ENCODE measurements at places on chromosomes 7 and 10.

DNA sequence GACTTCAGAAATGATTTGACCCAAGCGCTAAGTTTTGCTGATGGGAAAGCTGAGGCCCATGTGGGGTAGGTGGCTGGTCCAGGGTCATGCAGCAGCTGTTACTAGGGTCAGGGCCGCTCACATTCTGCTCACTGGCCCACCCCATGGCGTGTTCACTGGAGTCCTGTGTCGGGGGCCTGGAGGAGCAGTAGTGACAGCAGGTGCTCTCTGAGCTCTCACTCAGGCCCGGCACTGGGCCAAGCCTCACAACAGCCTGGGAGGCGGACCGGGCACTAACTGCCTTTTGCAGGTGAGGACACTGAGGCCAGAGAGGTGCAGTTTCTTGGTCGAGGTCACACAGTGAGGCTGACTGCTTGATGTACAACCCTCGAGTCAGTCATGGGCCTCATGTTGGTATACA is 82.7 kb downstream of the GLRX3 start:
- no peaks in the 10 kb centered on the region for H3K36me3 ChIP-seq
- no peaks in the 10 kb centered on the region for H3K27me3 ChIP-seq
- DNase-seq, result peak; percentile 20
- no peaks in the 10 kb centered on the region for H3K4me1 ChIP-seq

DNA sequence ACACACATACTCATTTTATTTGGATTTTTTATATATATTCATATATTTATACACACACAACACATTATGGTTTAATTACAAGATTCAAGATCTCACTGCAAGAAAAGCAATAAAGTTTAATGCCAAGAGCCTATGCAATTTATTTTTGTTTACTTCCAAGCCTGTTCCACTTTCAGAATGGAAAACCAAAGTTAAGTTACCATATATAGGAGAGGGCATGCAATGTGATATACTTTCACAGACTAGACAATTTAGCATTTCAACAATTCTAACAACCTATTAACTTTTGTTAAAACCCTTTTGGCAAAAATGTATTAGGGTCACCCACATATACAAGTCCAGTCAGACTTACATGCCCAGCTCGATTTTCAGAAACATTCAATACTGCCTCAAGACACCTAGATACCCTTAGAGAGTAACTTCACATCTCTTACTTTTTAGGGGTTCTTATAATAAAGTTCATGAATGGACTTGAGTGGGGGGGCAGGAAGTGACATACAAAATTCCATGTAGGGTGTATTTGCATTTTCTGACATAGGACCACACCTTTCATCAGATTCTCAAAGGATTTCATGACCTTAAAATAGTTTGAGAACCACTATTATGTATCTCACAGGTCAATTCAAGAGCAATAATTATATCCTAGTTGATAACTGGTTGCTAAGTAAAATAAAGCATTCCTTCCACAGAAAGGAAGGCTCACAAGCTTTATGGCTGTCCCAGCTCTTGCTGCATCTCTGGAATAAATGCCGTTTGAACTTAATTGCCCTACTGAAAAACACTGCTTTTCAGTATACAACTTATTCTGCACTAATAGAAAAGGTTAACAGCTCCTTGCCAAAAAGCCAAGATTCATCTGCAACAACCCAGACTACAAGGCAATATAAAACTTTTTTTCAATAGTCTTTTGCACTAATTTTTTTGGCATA is 2.5 kb downstream of the P4HA1 start:
- H3K4me1 ChIP-seq, result no peaks in the 10 kb centered on the region
- no peaks in the 10 kb centered on the region for H3K27me3 ChIP-seq
- no peak overlapping the region for H3K27ac ChIP-seq

DNA sequence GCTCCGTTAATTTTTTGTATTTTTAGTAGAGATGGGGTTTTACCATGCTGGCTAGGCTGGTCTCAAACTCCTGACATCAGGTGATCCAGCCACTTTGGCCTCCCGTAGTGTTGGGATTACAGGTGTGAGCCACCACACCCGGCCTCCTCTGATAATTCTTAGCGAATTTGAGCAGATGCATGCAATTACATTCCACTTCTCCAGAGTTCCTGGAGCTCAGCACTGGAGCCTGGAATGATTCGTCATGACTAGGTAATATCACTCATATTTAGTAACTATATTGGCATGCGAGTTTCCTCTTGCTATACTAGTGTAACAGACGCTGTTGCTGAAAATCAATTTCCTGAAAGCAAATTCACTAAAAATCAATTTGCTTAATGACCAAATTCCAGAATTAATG is 86.8 kb downstream of the MKX start:
- H3K4me3 ChIP-seq, result no peak overlapping the region
- no peak for DNase-seq
- H3K27me3 ChIP-seq, result no peaks in the 10 kb centered on the region
- H3K27ac ChIP-seq, result no peak overlapping the region

- H3K36me3 ChIP-seq, result peaks cover 14% of the 10 kb centered on the region
- DNase-seq, result no peak
- no peaks in the 10 kb centered on the region for H3K27me3 ChIP-seq
- no peaks in the 10 kb centered on the region for H3K4me1 ChIP-seq
- H3K4me3 ChIP-seq, result no peak overlapping the region
- H3K27ac ChIP-seq, result no peak overlapping the region
Observed at GRCh38 chr7:117731455-117731854, 141.8 kb downstream of the CTTNBP2 start.

DNA sequence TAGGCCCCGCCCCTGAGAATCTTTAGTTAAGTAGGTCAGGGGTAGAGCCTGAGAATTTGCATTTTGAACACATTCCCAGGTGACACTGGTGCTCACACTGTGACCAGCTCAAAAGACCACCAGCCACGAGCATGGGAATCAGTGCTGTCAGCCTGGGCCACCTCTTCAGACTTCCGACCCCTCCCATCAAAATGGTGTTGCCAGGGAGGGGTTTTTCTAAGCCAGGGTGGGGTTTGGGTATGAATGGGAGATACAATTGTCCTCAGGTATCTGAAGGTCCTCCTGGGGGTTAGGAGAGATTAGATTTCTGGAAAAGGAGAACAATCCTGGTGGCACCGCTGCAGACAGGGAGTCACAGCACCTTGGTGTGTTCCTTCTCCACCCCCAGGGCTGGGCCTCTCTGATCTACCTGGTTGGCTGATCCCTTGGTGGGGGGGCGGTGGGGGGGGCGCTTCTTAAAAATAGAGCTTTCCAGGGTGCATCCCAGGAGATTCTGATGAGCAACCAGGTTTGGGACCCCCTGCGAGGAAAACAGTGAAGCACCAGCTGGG is 111.5 kb upstream of the ANLN start:
- H3K27ac ChIP-seq, result no peak overlapping the region
- H3K27me3 ChIP-seq, result no peaks in the 10 kb centered on the region
- DNase-seq, result no peak
- peaks cover 31% of the 10 kb centered on the region for H3K4me1 ChIP-seq
- H3K4me3 ChIP-seq, result no peak overlapping the region
- no peaks in the 10 kb centered on the region for H3K36me3 ChIP-seq

DNA sequence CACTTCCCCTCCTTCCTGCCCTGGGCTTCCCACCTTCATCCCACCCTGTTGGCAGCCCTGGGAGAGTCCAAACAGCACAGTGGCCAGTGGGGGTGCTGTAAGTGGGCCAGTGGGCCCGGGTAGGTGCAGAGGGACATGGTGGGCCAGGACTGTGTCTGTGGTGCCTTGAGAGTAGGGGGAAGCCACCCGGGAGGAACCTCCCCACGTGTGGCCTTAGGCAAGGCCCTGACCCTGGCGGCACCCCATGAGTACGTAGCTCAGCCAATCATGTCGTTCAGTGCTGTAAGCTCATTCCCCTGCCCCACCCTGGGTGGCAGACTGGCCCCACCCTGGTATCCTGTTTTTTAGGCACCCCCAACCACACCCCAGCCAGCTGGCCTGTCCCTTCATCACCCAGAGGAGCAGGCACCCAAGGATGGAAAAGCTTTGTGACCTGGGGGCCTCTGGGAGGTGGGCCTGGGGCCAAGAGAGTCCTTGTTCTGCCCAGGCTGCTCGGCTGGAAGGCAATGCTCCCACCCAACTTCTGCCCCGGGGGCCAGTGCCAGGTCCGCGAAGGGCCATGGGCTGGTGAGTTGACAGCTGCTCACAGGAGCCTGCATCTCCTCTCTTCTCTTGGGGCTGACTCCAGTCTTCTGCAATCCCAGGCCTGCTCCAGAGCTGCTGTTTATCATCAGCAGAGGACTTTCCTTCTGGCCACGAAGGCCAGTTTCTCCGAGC is 41.6 kb downstream of the TSPAN15 start:
- no peaks in the 10 kb centered on the region for H3K27me3 ChIP-seq
- H3K4me1 ChIP-seq, result no peaks in the 10 kb centered on the region
- H3K36me3 ChIP-seq, result peaks cover 12% of the 10 kb centered on the region
- H3K27ac ChIP-seq, result no peak overlapping the region

GRCh38 chr7:40570223-40570622 is 435.4 kb downstream of the SUGCT start:
- no peak overlapping the region for H3K4me3 ChIP-seq
- H3K27me3 ChIP-seq, result no peaks in the 10 kb centered on the region
- DNase-seq, result peak; percentile 38
- no peaks in the 10 kb centered on the region for H3K36me3 ChIP-seq
- no peak overlapping the region for H3K27ac ChIP-seq
- H3K4me1 ChIP-seq, result peaks cover 7% of the 10 kb centered on the region

DNA sequence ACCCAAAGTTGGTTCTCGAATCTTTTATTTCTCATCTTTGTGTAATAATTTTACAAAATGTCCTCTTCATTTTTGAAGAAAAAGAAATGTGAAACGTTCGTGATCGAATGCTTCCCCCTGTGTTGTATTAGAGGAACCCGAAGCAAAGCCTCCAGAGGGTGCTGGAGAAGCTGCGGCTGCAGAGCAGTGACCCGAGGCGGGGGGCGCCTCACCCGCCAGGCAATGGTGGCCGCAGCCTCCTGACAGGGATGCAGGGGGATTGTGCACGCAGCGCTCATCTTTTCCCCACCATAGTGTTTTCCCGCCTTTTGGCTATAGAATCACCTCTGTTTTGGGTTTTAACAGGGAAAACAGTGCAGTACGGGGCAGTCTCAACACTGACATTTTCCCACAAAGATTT is 307.5 kb upstream of the ANKRD30A start:
- no peaks in the 10 kb centered on the region for H3K27me3 ChIP-seq
- no peaks in the 10 kb centered on the region for H3K4me1 ChIP-seq
- no peak overlapping the region for H3K4me3 ChIP-seq
- DNase-seq, result peak; percentile 45

GRCh38 chr7:93837245-93837644 is 53.3 kb downstream of the TFPI2 start:
- H3K27me3 ChIP-seq, result no peaks in the 10 kb centered on the region
- no peaks in the 10 kb centered on the region for H3K36me3 ChIP-seq
- H3K4me3 ChIP-seq, result no peak overlapping the region
- no peaks in the 10 kb centered on the region for H3K4me1 ChIP-seq
- no peak for DNase-seq
- H3K27ac ChIP-seq, result no peak overlapping the region

DNA sequence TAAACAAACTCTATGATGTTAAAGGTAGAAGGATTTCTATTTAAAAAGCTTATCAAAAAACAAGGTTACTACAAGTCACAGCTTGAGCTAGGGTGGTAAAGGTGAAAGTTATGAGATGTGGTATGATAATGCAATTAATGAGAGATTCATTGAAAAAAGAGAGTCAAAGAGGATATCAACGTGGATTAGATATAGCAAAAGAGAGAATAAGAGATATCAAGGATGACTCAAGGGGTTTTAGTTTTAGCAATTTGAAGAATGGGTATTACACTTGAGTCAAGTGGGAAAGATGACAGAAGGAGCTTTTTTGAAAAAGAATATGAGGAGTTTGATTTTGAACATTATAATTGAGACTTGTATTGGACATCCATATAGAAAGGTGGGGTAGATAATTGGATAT is 59.8 kb downstream of the NUTM2E start:
- no peaks in the 10 kb centered on the region for H3K36me3 ChIP-seq
- H3K27me3 ChIP-seq, result no peaks in the 10 kb centered on the region
- DNase-seq, result no peak
- H3K4me3 ChIP-seq, result no peak overlapping the region
- H3K4me1 ChIP-seq, result no peaks in the 10 kb centered on the region

DNA sequence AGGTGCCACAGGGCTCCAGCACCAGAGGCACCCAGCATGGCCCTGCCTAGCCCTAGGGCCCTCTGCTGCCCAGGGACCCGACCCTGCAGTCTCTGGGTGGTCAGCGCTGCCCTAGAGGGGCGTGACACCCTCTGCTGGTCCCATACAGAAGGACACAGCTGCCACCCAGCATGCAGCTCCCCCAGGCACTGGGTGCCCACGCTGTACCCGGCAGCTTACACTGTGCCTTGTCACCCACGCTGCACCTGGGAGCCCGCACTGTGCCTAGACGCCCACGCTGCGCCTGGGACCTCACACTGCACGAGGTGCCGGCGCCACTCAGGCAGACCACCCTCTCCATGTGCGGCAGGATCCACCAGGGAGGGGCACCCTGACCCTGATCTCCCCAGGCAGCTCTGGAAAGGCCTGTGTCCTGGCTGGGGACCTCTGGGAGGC is 55.2 kb downstream of the PWWP2B start:
- H3K4me1 ChIP-seq, result 0 out of 2 replicates have a peak, but pooled peaks cover 4% of the 10 kb centered on the region
- DNase-seq, result no peak
- H3K36me3 ChIP-seq, result no peaks in the 10 kb centered on the region

- DNase-seq, result peak; percentile 73
- no peak overlapping the region for H3K27ac ChIP-seq
- no peaks in the 10 kb centered on the region for H3K27me3 ChIP-seq
- no peaks in the 10 kb centered on the region for H3K4me1 ChIP-seq
Observed at GRCh38 chr10:19817231-19817933, 1.1 kb downstream of the PLXDC2 start.

DNA sequence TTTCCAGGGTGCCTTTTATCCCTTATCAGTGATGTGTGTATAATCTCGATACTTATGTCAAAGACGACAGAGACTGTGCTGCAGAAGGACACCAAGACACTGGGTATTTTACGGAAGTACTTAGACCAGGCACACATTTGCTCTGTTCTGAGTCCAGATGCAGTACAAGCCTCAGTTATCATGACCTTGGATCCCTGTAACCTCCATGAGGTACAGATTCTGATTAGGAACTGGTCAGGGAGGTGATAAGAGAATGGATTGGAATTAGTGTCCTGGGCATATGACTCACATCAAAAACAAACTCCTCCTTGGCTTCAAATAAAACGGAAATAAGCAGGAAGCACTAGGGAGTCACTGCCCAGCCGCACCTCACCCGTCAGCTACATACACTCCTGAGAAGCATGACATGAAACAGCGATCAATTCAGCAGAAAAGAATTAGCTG is 146.5 kb downstream of the SFMBT2 start:
- no peak overlapping the region for H3K27ac ChIP-seq
- H3K4me3 ChIP-seq, result no peak overlapping the region
- no peaks in the 10 kb centered on the region for H3K36me3 ChIP-seq
- DNase-seq, result no peak
- H3K27me3 ChIP-seq, result no peaks in the 10 kb centered on the region
- no peaks in the 10 kb centered on the region for H3K4me1 ChIP-seq

DNA sequence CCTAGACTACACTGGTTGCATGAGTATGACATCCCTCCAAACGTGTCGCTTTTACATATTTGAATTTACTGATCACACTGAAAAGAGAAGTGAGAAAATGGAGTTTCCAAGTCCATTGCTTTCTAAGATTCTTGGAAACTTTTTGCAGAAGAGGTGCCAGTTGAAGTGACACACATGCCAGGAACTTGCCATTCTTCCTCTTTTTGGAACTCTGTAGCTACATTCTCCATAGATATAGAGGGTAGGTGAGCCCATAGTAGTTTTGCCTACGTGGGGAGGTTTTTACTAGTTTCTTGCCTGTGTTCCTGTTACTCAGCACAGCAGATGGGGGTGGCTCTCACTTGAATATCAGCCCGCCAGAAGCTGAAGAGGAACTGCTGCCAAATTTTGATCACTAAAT is 286.6 kb upstream of the NRP1 start:
- no peak overlapping the region for H3K27ac ChIP-seq
- H3K4me1 ChIP-seq, result no peaks in the 10 kb centered on the region
- H3K4me3 ChIP-seq, result no peak overlapping the region
- H3K27me3 ChIP-seq, result no peaks in the 10 kb centered on the region
- no peak for DNase-seq
- H3K36me3 ChIP-seq, result no peaks in the 10 kb centered on the region
